ENCODE measurements at places on chromosomes 16 and 17.

DNA sequence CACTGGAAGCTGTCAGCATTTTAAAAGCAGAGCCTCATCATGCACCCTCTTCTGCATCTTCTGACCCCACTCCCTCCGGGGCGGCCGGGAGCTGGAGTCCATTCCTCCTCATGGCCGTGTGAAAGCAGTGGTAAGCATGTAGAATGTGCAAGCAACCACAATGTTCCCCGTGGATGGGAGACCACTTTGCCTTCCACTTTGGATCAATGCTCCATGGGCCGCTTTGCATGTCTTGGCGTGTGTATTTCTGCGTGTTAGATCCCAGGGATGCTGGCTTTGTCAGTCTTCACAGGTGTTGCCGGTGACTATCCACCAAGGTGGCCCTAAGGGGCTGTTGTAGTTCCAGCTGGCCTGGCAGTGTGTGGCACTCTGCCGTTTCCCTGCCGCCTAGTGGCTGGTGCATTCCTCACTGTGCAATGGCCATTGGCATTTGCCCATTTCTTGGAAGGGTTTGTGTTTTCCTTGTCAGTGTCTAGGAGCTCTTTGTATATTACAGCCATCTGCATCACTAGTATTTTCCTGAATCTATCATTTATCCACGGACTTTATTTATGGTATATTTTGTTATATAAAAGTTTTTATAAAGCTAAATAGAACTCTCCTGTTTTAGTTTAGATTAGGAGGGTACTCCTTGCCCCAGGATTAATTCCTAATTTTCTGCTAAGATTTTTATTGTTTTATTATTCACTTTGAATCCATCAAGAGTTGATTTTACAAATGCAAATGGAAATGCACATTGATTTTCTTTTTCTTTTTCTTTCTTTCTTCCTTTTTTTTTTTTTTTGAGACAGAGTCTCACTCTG, 5.8 kb upstream of the ALDH3A1 start:
- no peak for DNase-seq

DNA sequence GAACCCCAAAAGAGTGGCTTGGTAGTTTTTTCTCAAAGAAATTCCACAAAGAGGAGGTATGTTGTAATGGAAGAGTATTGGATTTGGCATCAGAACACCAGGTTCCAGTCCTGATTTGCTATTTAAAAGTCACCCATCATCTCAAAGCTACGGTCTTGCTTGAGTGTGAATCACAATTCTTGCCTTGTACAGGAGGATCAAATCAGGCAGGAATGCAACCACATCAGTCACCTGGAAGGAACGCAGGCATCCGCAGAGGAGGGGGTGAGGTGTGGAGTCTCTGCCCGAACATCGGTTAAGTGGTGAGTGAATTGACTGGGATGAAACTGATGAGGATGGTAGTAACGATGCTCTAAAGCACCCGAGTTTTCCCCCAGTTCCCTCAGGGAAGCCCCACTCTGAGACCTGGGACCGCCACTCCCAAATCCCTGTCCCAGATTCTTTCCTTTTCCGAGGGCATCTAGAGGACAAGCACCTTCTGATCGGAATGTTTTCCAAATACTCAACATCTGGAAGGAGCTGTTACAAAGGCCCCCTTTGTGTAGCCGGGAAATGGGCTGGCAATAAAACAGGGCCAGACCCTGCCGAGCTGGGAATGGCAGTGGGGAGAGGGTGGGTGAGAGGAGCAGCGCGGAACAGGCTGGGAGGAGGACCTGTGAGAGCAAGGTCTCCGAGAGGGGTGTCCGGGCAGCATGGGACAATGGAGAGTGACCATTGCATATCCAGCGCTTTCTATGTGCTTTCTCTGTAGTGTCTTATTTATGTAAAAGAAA, 469.6 kb downstream of the SLC39A11 start:
- DNase-seq, result no peak

GRCh38 chr17:73324160-73324475, 12.3 kb upstream of the CDC42EP4 start:
- DNase-seq, result no peak

- no peak for DNase-seq
These were observed 15.0 kb downstream of the OR1F1 start for GRCh38 chr16:3202903-3203539.

- no peak for DNase-seq
These were observed 33.9 kb downstream of the CMTM4 start for GRCh38 chr16:66662445-66663194.

GRCh38 chr17:50465171-50465570, 3.5 kb downstream of the CHAD start:
- DNase-seq, result no peak

GRCh38 chr16:17512636-17513220, 42.0 kb upstream of the XYLT1 start:
- DNase-seq, result no peak

DNA sequence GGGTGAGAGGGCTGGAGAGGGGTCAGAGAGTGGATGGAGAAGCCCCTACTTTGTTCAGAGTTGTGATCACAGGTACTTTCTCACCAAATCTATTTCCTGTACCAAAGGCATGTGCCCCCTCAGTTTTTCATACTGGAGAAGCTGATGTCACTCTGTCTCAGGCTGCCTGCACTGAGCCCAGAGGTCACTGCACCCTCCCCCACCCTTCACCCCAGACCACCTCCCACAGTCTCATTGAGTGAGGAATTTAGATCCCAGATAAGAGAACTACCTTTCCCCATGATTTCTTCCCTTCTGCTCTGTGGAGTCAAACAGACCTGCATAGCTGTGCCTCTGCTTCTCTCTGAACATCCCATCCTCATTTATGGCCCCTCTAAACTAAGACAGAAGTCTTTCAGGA, 140.0 kb upstream of the IRX6 start:
- no peak for DNase-seq

DNA sequence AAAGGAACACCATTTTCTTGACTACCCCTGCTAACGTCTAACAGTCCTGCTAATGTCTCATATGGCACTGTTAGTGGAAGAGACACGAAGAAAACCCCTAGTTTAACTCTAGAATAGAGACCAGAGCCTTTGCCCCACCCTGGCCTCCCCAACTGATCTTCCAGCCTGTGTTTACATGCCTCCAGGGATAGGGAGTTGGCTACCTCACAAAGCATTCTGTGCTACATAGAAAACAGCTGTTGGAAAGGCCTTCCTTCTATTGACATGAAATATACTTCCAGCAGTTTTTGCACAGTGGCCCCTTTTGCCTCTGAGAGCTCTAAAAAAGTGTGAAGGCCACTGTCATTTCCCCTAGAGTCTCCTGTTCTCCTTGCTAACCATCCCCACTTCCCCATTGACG, 73.1 kb downstream of the ASIC2 start:
- no peak for DNase-seq

All from activated effector memory CD4-positive, alpha-beta T cell treated with Interleukin-2 at 50 U/mL for 16 hours (primary cell).